ENCODE measurements at places on chromosomes 11 and 22. TPM values are rescaled to one million over a fixed set of nuclear protein-coding genes. Genes with fewer than 3 reads are reported as not detected.

The C1QTNF4 gene
- total RNA-seq, result 0.18 TPM

The CD6 gene
- total RNA-seq, result not detected

The SLC22A6 gene
- not detected for total RNA-seq

The ANKK1 gene
- not detected for total RNA-seq

The LRRC32 gene
- total RNA-seq, result 20.5 TPM

The CHST1 gene
- 19.0 TPM for total RNA-seq

The KIRREL3 gene
- not detected for total RNA-seq

The CRYAB gene
- total RNA-seq, result 0.18 TPM

The SLC6A5 gene
- not detected for total RNA-seq

The DERL3 gene
- 0.63 TPM for total RNA-seq

The EHD1 gene
- 121 TPM for total RNA-seq

The SMIM35 gene
- not detected for total RNA-seq
